ENCODE measurements at places on chromosomes 1 and 21. TPM values are rescaled to one million over a fixed set of nuclear protein-coding genes. Genes with fewer than 3 reads are reported as not detected.

The CD48 gene
- total RNA-seq: 5.5 TPM

The CCDC185 gene
- total RNA-seq: not detected

The ACAP3 gene
- 18.1 TPM for total RNA-seq

DNA sequence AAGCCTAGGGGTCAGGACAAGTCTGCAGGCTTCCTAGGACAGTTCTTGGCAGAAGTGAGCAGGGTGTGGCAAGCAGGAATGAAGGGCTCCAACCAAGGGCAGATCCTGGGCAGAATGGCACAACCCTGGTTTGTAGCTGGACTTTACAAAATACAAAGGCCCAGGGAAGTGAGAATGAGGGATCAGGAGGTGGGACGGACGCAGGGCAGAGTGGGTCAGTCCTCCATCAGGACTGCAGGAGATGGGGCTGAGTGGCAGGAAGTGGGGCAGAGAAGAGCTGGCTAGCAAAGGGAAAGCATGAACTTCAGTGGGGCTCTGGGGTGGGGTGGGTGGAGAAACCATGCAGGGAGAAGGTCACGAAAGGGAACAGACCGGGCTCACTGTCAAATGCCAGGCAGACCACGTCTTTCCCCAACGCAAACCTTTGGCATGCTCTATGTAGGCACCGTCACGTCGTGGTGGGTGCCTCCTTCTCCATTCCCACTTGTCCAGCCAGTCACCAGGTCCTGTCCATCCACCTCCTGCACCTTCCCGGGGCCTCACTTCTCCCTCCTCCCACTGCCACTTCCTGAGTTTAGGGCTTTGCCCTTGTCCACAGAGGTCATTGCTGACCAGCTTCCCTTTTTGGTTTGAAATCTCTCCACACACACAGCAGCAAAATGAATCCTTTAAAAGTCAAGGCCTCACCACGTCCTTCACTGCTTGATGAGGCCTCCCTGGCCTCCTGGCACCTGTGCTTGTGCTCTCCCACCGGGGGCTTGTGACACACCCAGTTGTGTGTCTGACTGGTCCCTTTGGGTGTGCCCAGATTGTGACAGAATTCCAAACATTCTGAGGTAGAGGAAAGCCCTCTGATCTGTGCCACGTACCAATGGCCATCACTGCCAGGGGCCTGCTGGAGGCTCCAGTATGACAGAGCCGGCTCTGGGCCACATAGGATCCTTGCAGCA is 8.7 kb upstream of the CLDN19 start:
- DNase-seq: peak; percentile 25

- peak; percentile 39 for DNase-seq
Measured at GRCh38 chr1:232629250-232630046, 485 bp downstream of the SIPA1L2 start.

The OR6N1 gene
- total RNA-seq: not detected

DNA sequence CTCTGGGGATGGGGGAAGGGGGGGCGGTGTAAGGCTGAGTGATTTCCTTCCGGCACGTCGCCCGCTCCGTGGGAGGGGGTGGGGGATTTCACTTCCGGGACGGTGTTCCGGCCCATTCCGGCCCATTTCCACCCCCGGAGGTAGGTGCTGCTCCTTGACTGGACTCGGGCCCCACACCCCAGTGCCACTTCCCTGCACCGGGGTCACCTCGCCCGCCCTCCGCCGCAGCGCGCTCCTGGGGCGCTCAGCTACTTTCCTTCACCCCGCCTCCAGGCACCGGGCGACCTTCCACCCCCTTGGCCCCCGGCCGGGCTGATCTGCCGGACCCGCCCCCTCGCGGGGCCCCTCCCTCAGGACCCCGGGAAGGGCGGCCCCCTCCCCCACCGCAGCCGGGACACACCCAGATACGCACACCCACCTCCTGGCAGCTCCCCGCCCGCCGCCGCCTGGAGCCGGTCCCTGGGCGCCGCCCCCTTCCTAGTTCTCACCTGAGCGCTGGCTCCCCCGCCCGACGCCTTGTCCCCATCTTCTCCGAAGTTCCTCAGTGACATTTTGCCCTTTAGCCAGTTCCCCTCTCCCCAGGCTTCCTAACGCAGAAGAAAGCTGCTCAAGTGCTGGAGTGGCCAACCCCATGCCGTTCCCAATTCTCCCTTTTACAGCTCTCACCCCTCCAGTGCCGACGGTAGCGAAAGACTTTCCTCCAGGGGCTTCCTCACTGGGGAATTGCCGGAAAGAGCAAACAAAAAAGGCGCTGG is at the start of gene ZBTB37:
TSS of gene ZBTB37 (plus strand) at position 115 of the 755 bp plus-strand sequence. CDS start 1,846 bp downstream, outside the sequence.
- DNase-seq: peak; percentile 90

Data from adrenal gland (tissue), 19 donors.